ENCODE measurements at places on chromosomes 5 and 9. TPM values are rescaled to one million over a fixed set of nuclear protein-coding genes. Genes with fewer than 3 reads are reported as not detected.

Gene PRR7
- 0.95 TPM for polyA plus RNA-seq

Gene FOXD4
- 0.25 TPM for polyA plus RNA-seq

- no peak for DNase-seq
Measured at GRCh38 chr5:68264024-68264956, 48.7 kb downstream of the PIK3R1 start.

DNA sequence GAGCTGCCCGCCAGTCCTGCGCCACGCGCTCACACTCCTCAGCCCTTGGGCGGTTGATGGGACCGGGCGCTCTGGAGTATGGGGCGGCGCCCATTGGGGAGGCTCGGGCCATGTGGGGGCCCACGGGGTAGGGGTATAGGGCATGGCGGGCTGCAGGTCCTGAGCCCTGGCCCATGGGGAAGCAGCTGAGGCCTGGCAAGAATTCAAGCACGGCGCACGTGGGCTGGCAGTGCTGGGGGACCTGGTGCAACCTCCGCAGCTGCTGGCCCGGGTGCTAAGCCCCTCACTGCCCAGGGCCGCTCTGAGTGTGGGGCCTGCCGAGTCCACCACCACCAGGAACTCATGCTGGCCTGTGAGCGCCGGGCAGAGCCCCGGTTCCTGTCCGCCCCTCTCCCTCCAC is 229.6 kb upstream of the ZNF608 start:
- DNase-seq: no peak

GRCh38 chr9:107693625-107694326 is 204.2 kb upstream of the KLF4 start:
- DNase-seq: no peak

GRCh38 chr9:101311758-101312420 is 72.9 kb downstream of the BAAT start:
- peak; percentile 66 for DNase-seq

- DNase-seq: no peak
Measured at GRCh38 chr5:163489745-163490075, 15.7 kb upstream of the MAT2B start.

- no peak for DNase-seq
Measured at GRCh38 chr5:93883459-93883858, 142.1 kb upstream of the POU5F2 start.

DNA sequence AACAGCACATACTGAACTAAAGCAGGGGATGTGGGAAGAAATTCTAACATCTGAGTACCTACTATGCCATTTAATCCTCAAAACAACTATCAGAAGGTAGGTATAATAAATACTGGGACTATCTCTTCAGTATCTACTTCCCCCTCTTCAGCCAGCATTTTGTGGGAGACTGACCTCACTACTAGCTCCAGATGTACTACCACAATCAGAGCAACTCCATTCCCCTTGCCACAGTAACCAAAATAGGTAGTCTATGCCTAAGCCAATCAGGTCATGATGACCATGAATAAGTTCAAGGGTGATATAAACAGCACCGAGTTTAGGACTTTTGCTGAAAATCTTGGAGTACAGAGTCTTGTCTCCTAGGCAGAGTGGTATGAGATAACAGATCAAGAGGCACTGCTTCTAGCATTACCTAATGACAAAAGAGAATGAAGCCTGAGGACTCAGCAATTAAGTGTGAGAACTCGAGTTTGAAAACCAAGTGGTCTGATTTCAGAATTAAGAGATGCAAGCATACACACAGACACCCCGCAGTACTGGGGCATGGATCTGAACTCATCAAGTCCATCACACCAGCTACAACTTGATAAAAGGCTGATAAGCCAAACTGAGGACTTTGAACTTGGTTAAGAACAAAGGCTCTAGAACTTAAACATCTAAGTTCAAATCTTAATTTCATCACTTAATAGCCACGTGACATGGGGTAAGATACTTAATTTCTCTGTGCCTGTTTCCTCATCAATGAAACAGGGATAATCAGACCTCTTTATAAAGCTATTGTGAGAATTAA is 9.7 kb downstream of the FNIP1 start:
- DNase-seq: no peak

DNA sequence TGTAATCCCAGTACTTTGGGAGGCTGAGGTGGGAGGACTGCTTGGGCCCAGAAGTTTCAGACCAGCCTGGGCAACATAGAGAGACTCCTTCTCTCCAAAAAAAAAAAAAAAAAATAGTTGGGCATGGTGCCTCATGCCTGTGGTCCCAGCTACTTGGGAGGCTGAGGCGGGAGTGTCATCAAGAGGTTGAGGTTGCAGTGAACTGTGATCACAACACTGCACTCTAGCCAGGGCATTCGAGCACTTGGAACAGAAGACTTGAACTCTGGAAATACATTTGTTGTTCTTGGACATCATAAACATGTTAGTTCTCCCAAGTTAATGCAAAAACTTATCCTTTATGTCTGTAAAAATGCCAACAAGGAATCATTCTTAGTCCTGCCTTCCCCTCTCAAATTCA is 29.6 kb downstream of the EHMT1 start:
- no peak for DNase-seq

GRCh38 chr5:6899221-6899620 is 186.0 kb downstream of the TENT4A start:
- DNase-seq: no peak
